ENCODE measurements at places on chromosomes 1 and 21.

DNA sequence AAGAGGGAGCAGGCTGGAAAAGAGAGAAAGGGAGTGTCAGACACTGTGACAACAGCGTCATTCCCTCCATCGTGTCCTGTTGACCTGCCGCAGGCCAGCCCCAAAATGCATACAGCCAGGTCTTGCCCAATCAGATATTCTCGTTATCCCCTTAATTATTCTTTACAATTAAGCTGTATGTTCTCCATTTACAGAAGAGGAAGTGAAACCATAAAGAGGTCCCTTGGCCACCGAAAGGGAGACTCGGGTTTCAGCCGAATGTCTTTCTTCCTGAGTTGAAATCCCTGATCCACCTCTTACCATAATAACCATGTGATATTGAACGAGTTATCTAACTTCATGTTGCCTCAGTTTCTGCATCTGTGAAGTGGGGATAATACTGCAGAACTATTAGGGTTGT lies 70.5 kb downstream of the IGSF21 start:
- no peak for DNase-seq

DNA sequence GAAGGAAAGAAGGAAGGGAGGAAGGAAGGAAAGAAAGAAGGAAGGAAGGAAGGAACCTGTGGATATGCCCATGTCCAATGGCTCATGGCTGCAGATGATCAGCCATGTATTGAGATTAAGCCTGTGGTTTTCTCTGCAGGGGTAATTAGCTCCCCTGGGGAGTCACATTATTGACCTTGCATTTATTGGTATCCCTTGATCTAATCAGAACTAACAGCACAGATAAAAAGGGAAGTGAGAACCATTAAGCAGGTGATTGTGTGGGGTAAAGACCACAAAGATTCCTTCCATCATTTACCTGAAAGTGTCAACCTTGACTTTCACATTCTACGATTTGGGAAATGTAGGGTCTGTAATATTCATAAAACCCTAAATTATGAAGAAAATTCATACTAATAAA lies 390.7 kb downstream of the BRINP2 start:
- DNase-seq, result no peak

- peak; percentile 2 for DNase-seq
Measured at GRCh38 chr1:111369177-111369576, 58.4 kb downstream of the OVGP1 start.

DNA sequence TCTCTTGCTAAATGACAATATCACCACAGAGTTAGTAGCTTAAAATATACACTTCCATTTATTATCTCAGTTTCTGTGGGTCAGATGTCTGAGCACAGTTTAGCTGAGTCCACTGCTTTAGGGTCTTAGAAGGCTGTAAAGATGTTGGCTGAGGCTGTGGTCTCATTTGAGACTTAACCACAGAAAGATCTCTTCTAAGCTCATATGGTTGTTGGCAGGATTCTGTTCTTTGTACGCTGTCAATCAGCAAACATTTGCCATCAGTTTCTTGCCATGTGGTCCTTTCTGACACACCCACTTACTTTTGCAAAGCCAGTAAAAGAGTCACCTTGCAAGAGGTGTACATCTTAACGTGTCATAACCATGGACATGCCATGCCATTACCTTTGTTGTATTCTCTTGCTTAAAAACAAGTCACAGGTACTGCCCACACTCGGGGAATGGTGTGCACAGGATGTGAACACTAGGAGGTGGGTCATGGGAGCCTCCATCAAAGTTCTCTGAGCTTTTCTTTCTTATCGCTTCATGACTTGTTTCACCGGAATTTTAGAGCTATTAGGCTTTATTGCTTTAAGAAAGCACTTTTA lies 18.7 kb downstream of the DYRK1A start:
- no peak for DNase-seq

- no peak for DNase-seq
Measured at GRCh38 chr1:34928699-34929496, 552 bp downstream of the DLGAP3 start.

DNA sequence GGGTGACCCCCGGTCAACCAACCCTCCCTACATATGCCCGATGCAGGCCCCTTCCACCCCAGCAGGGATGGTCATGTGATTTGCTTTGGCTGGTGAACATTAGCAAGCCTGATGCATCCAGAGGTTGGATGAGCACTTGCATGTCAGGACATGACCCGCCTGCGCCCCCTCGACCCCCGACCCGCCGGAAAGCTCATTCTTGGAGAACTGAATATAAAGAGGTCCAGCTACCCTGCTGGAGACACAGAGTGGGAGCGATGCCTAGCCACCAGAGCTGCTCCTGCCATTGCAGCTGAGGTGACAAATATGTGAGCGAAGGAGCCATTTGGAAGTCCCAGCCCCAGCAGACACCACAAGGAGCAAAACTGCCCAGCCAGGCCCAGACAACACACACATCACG lies 39.6 kb downstream of the COA6 start:
- DNase-seq, result no peak

DNA sequence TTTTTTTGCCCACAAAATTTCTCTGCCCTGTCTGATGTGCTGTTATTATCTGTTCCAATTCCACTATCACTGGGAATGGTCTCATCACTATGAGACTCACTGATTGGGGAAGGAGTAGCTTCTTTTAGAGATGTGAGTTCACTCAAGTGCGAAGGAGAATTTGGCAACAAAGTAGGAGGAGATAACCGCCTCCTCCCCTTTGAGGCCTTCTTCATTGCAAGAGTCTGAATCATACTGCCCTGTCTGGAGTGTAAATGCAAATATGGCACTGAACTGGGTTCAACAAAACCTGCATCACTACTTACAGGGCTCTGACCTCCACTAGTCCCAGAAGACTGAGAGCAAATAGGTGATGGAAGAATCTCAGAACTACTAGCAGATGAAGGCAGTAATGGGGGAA lies 83.4 kb downstream of the ASH1L start:
- DNase-seq, result no peak

- no peak for DNase-seq
Measured at GRCh38 chr1:50368179-50369007, 54.9 kb downstream of the DMRTA2 start.

DNA sequence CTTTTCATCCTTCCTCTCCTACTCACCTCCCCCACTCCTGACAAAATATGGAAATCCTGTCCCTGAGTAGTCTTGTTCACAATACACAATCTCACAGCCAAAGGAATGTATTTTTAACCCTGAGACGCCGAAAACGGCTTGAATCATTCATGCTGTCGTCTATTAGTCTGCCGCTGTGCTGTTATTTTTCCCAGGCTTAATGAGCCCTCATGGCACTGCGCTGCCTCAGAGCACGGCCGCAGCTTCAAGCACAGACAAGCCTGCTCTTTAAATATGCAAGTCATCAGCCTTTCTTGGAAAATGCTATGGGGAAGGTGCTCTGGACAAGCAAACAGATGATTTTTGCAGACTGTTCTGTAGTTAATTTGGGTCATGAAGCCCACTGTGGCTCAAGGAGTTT lies 302.7 kb downstream of the DISC1 start:
- peak; percentile 49 for DNase-seq

DNA sequence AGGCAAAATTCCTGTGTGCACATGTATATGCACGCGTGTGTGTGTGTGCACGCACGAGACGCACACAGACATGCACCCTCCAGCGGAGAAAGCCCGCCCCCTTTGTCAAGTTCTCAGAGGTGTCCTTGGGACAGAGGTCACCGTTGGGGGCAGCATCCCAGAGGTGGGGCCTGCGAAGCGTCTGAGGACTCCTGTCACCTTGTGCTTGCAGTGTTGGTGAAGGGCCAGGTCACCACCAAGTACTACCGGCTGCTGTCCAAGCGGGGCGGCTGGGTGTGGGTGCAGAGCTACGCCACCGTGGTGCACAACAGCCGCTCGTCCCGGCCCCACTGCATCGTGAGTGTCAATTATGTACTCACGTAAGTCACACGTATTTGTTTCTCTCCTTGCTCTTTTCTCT lies 42.6 kb downstream of the SIM2 start:
- DNase-seq, result no peak

DNA sequence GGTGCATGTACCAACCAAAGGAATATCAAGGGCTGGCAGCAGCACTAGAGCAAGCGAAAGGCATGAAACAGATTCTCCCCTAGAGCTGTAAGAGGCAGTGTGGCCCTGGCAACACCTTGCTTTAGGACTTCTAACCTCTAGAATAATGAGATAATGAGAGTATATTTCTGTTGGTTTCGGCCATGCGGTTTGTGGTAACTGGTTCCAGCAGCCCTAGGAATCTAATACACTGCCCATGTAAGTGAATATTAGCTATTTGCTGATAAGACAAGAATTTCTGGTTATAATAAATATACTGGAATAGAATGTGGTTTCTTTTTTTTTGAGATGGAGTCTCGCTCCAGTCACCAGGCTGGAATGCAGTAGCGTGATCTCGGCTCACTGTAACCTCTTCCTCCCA lies 199.4 kb downstream of the GABPA start:
- no peak for DNase-seq

GRCh38 chr1:26020330-26020768 lies 1.2 kb upstream of the EXTL1 start:
- no peak for DNase-seq

GRCh38 chr1:169240449-169241232 lies 127.0 kb downstream of the NME7 start:
- no peak for DNase-seq

- DNase-seq, result no peak
Measured at GRCh38 chr1:66182026-66182425, 351.9 kb upstream of the SGIP1 start.

DNA sequence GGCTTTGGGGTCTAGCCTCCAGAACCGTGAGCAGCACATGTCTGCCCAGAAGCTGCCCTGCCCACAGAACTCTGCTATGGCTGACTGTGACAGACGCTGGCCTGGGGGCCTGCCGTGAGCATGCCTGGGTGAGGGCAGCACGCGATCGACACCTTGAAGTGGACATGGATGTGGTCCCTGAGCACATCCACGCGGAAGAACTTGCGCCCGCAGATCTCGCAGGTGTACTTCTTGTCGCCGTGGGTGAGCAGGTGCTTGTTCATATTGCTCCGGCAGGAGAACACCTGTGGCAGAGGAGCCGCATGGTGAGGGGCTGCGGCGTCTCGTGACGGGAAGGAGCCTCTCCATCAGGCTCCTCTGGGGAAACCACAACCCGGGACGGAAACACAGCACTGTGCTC lies 56.0 kb downstream of the PRDM15 start:
- DNase-seq, result no peak

GRCh38 chr1:197234581-197234980 lies 33.5 kb upstream of the CRB1 start:
- peak; percentile 73 for DNase-seq

DNA sequence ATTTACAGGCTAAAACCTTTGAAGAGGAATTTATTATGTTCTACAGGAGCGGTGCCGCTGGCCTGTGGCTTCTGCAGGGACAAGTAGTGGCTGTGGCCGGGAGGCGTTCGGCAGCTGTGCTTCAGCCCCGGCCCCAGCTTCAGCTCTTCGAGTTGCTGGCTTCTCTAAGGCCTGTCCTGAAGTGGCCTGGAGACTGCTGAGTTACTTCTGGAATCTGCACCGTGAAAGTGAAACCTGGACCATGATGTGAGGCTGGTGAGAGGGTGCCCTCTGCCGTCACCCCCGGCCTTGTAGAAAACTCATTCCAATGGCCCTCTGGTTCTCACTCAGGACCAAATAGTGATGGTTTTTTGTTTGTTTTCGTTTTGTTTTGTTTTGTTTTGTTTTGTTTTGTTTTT lies 48.1 kb downstream of the PRKCZ start:
- DNase-seq, result peak; percentile 65

GRCh38 chr1:167456926-167457325 lies 61.4 kb downstream of the CD247 start:
- no peak for DNase-seq

- DNase-seq, result peak; percentile 95
Measured at GRCh38 chr1:156608036-156608674, 6.9 kb upstream of the GPATCH4 start.

DNA sequence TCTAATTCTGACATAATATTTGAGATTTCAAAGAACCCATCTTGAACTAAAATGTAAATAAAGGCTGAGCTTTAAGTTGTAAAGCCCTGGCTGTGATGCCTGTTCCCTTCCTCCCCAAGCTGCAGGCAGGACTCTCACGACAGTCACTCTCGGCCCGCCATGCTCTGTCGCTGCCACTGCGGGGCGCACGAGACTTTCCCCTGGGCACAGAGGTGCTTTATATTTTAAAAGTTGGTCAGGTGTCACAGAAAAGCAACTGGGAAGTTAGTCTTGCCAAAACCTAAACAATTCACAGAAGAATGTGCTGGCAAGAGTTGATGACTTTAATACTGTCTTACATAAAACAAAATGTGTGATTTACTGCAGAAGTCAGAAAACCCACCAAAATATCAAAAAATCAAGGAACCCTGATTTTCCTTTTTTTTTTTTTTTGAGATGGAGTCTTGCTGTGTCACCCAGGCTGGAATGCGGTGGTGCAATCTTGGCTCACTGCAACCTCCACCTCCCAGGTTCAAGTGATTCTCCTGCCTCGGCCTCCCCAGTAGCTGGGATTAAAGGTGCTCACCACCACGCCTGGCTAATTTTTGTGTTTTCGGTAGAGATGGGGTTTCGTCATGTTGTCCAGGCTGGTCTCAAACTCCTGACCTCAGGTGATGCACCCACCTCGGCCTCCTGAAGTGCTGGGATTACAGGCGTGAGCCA lies 10.7 kb downstream of the LRRC47 start:
- DNase-seq, result no peak

- DNase-seq, result no peak
Measured at GRCh38 chr1:237867380-237867888, 23.3 kb downstream of the ZP4 start.

DNA sequence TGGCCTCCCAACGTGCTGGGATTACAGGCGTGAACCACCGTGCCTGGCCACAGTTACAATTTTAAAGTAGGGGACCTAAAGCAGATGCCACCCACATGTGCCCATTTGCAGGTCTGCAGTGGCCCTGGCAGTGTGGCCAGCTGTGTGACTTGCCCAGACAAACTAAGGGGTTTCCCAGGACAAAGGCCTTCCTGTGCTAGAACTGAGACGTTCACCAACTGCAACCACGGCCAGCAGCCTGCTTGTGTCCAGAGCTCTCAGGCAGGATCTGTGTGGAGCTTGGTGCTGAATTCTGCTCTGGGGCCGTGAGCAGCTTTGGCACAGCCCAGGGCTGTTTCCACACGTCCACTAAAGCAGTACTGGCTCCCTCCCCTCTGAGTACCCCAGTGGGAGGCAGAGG lies 10.6 kb upstream of the PTTG1IP start:
- no peak for DNase-seq

- peak; percentile 38 for DNase-seq
Measured at GRCh38 chr21:45436351-45437065, 31.5 kb downstream of the COL18A1 start.

GRCh38 chr21:44293551-44294231 lies 6.2 kb upstream of the PFKL start:
- no peak for DNase-seq

DNA sequence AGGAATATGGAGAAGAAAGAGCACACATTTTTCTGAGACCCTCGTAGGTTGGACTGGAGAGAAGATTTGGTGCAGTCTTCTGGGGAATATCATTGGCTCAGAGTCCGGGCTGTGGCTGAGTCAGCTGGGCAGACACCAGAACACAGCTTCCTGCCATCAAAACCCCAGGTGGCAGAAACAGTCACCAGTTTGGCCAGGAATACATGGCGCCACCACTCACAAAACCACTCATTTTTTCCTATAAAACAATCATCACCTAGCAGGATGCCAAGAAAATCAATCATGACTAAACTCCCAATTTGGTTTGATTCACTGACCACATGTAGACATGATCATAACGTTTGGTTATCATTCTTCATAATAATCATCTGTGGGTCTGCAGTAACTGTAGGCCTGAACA lies 178.1 kb upstream of the PBX1 start:
- no peak for DNase-seq
